ENCODE measurements at places on chromosomes 3 and 15.

DNA sequence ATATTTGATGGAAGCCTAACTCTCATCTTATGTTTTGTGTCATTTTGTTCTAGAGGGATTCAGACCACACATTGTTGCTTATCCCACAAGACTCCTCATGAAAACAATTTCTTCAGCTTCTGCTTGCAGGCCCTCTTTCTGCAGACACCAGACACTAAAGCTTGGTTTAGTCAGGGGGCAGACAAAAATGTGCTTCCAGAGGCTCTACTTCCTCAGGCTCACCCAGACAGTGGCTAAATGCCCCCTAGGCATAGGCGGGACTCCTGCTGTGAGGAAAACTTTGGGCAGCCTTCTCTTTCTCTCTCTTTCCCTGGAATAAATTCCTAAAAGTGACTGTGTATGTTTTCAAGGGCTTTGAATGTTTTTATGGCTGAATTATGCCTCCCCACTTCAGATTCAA, 435.4 kb upstream of the ATP11B start:
- DNase-seq, result no peak

DNA sequence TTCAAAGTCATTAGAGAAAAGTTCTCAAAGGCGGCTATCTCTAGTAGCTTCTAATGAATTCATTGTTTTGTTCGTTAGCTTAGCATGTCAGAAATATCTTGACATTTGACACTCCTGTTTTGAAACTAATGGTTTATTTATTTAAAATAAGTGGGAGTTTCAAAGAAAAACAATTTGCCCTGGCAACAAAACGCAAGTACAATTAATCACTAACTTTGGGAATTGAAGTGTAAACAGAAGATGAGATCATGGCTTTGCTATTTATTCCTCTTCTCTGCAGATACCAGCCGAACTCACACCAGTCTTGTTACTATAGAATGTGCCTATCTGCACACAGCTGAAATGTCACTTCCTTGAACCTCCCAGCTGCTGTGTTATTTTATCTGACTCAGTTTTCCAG, 27.5 kb downstream of the MASP1 start:
- no peak for DNase-seq

DNA sequence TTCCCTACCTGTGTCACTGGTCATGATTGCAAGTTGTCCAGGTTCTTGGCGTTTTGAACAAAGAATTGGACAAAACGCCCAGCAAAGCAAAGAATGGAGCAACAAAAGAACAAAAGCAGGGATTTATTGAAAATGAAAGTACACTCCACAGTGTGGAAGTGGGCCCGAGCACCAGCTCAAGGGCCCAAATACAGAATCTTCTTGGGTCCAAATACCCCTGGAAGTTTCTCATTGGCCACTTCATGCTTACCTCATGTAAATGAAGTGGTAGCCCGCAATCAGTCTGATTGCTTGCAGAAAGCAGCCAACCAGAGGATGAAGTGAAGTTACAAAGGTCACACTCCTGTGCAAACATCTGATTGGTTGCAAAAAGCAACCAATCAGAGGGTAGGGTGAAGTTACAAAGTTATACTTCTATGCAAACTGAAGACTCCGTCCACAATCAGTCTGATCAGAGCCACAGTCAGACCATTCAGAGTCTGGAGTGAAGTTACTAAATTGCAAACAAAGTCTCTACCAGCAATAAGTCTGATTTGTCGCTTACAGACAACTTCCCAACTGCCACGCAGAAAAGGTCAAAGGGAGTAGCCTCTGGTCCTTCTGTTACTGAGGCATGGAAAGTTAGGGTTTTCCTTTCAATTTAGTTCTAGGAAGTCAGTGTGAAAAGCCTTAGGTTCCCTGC, 8.3 kb upstream of the TM4SF1 start:
- no peak for DNase-seq

GRCh38 chr15:37098468-37099318, 1.7 kb downstream of the MEIS2 start:
- no peak for DNase-seq

- DNase-seq, result no peak
Observed at GRCh38 chr15:88375234-88375927, 91.8 kb downstream of the MRPL46 start.

- no peak for DNase-seq
Observed at GRCh38 chr15:58146749-58147148, 8.6 kb downstream of the AQP9 start.

DNA sequence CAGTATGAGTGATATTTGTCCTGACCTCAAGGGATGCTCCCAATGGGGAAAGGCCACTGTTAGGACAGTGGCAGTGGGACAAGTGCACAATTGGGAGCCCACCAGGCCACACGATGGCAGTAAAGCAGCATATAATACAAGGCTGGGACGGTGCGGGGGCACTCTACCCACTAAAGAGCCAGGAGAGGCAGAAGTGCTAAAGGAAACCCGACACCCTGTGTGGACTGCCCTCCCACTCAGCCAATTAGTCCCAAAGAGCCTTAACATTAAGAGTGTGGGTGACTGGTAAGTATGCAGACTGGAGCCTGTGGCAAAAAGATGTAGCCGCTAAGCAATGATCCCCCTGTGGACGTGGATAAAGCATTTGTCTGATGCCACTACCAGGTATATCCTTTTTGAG, 8.2 kb upstream of the ZNF589 start:
- DNase-seq, result peak; percentile 43

DNA sequence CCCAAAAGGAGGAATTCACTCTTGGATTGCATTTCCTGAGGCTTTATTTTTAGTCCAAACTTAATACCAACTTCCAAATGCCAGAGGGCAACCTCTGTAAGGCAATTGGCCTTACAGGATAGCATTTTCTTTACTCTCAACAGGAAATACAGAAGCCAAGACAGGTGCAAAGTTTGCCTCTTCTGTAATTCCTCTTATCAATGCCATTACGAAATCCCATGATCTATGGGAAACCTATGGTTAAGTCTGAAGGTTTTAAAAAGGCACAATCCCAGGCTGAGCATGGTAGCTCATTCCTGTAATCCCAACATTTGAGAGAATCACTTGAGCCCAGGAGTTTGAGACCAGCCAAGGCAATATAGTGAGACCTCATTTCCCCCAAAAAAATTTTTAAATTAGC, 14.9 kb downstream of the PKM start:
- no peak for DNase-seq

DNA sequence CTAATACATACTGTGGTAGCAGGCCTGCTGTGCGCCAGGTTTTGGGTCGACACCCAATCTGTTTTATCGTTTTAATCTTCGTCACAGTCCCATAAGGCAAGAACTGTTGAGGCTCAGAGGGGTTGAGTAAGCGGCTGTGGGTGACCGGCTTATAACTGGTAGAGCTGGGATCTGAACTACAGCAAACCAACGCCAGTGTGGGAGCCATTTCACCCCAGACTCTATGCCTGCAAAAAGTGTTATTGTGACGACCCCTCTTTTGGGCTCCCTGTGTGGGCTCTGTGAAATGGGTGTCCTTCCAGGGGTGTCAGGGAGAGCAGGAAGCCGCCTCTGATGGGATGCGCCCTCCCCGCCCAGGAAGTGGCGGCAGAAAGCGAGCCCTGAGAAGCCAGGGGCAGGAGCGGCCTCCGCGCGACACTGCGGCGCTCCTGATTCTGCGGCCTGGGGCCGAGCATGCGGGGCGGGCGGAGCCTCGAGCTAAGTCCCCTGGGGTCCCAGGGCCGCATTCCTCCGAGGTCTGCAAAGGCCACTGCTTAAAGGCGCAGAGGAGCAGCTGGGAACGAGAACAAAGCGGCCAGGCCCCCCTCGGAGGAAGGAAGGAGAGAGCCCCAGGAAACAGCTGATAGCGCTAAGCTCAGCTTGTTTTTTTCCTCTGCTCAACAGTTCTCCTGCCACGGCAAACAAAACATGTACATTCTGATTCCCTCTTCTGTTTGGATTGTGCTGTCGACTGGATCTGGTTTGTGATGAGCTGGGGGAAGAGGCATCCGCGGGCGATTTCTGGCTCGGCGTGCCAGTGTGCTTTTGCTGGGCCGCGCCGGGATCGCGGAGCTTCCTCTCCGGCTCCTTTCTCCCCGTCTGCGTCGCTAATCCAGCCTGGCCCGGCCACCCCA, 33.9 kb downstream of the GRK7 start:
- no peak for DNase-seq

DNA sequence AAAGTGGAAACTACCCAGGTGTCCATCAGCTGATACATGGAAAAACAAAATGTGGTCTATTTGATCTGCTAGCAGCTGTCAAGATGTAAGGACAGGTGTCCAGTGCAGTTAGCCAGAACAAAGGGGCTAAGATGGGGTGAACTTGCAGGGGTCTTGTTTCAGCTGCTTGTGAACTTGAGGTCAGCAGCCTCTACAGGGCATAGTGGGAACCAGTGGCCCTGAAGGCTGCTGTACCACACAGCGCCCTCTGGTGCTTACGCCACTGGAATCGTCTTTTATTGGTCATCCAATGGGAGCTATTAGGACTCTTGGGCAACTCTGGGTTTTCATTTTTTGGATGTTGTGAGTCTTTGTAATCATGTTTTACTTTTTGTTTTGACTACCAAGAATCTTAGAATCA, 62.2 kb upstream of the CTSH start:
- DNase-seq, result no peak

DNA sequence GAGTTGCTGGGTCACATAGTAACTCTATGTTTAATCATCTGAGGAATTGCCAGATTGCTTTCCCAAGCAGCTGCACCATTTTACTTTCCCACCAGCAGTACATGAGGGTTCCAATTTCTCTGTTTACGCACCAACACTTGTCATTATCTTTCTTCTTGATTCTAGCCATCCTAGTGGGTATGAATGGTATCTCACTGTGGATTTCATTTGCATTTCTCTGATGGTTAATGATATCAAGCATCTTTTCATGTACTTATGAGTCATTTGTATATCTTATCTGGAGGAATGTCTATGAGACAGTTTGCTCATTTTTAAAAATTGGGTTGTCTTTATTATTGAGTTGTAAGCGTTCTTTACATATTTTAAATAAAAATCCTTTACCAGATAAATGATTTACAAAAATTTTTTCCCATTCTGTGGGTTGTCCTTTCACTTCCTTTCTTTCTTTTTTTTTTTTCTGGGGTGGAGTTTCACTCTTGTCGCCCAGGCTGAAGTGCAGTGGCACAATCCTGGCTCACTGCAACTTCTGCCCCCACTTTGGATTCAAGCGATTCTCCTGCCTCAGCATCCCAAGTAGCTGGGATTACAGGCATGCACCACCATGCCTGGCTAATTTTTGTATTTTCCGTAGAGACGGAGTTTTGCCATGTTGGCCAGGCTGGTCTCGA, 8.9 kb upstream of the SGO1 start:
- DNase-seq, result no peak

GRCh38 chr15:65334586-65335231, 30.2 kb downstream of the RNU5B-1 start:
- DNase-seq, result no peak

DNA sequence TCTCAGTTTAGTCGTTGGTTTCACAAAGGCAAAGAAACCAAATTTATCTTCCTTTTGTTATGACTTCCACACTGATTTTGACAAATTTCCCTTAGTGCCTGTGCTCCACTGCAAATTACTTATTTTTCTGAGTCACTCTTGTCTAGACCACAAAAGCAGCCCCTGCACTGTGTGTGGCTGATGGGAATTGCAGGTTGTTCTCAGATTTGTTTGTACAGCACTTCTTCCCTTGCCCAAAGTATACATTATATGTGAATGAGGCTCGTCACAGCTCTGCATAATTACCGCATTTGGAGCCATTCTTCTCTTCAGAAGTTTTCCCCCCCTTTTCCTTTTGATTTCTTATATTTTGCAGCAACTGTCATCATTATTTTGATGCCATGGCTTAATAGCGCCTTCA, 354.2 kb upstream of the IL12A start:
- DNase-seq, result no peak

GRCh38 chr15:40389824-40390595, 7.5 kb downstream of the KNSTRN start:
- DNase-seq, result no peak

- no peak for DNase-seq
Observed at GRCh38 chr3:134061401-134061800, 31.7 kb upstream of the SLCO2A1 start.

DNA sequence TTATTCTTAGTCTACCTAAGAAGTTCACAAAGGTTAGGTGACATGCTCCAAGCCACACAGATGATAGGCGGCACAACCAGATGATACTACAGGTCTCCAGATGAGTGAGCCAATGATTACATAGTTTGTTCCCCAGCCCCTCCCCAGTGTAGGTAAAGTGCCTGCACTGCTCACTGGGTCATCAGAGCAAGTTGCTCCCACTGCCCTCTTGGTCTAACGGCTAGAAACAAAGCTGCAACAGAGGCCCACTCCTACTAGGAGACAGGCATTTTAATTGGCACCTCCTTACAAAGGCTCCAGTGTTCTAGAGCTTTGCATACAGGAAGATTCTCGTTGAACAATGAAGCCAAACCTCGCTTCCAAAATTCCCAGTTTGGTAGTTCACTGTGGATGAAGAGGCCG, 47.3 kb downstream of the TMEM44 start:
- no peak for DNase-seq

DNA sequence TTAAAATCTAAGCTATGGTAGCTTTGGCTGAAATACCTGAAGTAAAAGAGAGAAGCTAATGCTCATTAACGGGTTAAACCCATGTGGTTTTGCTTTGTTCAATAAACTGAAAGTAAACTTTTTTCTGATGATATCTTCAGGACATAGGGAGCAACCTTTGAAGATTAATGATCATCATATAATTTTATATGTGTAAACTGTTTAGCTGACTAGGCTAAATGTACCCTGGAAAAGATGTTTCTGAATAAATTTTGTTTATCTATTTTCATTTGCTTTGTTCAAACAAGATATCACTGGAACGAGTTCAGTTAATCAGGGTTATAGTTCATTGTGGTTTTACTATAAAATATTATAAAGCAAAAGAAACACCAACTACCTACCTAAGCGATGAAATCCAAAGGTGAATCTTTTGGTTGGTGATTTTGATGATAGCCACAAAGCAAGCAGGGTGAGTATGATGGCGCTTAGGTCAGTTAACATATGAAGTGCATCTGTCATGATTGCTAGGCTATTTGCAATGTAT, 11.7 kb downstream of the SLC30A4 start:
- no peak for DNase-seq

GRCh38 chr3:7874116-7874515, 627.5 kb upstream of the LMCD1 start:
- DNase-seq, result no peak

- DNase-seq, result no peak
Observed at GRCh38 chr15:30997270-30997669, 5.8 kb upstream of the MTMR10 start.

- DNase-seq, result no peak
Observed at GRCh38 chr15:33188641-33189257, 5.8 kb downstream of the FMN1 start.

DNA sequence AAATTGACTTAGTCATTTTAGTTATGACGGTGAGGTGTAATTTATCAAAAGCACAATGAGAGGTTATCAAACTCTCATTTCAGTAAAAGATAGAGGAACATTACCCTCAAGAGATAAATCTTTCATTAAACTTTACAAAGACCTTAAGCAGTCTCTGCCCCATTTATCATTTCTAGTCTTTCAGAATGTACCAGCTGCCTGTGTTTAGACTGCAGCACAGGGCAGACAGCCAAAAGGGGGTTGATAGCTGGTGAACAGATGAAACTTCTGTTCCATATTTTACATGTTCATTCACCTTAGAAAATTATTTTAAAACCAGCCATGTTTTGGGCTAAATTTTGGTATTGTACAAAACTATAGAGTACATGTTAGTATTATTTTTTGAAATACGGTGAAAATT, 514.6 kb upstream of the CNTN3 start:
- DNase-seq, result no peak

Measured in NCI-H1694 (cell line).